ENCODE measurements at places on chromosomes 2 and 18. TPM values are rescaled to one million over a fixed set of nuclear protein-coding genes. Genes with fewer than 3 reads are reported as not detected.

GRCh38 chr2:172234716-172235691 is 132.3 kb upstream of the DLX2 start:
- no peaks in the 10 kb centered on the region for H3K4me1 ChIP-seq
- no peak for DNase-seq
- peak overlapping the region; percentile 50 for H3K4me3 ChIP-seq
- no peaks in the 10 kb centered on the region for H3K27me3 ChIP-seq
- H3K36me3 ChIP-seq = no peaks in the 10 kb centered on the region

- no peaks in the 10 kb centered on the region for H3K27me3 ChIP-seq
- no peak for DNase-seq
- no peaks in the 10 kb centered on the region for H3K36me3 ChIP-seq
Observed at GRCh38 chr2:50547521-50547920, 484.4 kb downstream of the NRXN1 start.

DNA sequence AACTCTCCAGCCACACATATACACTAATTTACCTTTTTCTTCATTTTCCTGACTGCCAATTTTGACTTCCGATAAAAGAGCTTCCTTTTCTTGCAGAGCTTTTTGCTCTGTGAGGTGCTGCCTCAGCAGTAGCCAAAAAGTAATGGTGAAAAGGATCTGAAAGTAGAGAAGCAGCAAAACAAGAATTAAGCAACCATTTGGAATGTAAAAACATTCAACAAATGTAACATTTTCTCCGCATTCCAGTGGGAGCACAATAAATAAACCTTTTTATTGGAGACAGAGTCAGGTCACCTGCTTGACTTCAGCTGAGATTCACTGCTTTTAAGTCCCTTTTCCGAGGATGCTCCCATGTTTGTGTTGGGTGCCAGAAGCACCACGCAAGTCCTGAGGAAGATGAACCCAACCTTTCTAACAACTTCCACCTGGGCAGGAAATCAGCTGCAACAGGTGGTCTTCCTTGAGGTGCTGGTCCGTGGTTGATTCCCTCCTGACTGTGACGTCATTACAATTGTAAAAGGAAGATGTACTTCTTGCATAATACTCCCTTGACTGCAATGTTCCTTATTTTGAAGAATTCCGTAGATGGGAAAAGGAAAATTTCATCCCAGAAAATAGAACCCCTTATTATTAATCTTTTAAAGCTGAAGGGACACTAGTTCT is 265.5 kb downstream of the NAPG start:
- H3K27me3 ChIP-seq = no peaks in the 10 kb centered on the region
- H3K27ac ChIP-seq = no peak overlapping the region
- H3K36me3 ChIP-seq = no peaks in the 10 kb centered on the region
- H3K4me3 ChIP-seq = no peak overlapping the region
- no peaks in the 10 kb centered on the region for H3K4me1 ChIP-seq

ACADL gene
- total RNA-seq = 18.5 TPM

DNA sequence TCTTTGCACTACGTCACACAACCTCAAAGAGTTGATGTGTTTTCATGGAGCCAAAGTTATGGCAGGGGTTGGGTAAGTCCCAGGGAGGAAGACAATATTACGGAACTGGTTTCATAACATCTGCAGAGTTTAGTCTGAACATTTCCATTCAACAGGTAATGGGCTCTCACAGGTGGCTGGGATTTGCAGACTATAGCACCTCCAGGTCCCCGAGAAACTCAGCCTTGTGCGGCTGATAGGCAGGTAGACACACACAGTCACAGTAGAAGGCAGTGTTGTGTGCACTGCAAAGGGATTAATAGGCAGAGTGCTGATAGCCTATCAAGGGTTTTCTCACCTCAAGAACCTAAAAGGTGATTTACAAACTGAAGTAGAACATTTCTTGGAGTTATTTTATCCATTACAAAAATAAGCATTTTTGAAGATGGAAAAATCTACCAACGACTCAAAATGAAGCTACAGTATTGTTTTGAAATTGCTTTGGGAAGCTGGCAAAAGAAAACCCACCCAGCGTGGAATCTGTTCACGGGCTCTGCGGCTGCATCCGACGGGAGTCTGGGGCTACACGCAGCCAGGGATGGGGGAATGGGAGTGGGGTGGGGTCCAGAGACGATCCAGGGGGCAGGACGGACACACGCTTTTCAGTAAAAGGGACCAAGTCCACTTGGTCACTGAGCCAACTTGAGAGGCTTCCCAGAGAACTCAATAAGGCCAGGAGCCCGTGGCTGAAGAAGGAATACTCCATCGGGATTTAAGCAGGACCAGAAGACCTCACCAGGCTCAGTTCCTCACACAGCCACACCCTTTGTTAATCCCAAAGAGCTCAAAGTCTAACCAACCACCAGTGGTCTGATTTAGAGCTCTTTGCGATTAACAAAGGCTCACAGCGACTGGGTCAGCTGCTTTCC is 82.9 kb downstream of the CHRNA1 start:
- no peaks in the 10 kb centered on the region for H3K27me3 ChIP-seq
- H3K36me3 ChIP-seq = no peaks in the 10 kb centered on the region
- H3K4me3 ChIP-seq = peak overlapping the region; percentile 83
- no peak for DNase-seq

DNA sequence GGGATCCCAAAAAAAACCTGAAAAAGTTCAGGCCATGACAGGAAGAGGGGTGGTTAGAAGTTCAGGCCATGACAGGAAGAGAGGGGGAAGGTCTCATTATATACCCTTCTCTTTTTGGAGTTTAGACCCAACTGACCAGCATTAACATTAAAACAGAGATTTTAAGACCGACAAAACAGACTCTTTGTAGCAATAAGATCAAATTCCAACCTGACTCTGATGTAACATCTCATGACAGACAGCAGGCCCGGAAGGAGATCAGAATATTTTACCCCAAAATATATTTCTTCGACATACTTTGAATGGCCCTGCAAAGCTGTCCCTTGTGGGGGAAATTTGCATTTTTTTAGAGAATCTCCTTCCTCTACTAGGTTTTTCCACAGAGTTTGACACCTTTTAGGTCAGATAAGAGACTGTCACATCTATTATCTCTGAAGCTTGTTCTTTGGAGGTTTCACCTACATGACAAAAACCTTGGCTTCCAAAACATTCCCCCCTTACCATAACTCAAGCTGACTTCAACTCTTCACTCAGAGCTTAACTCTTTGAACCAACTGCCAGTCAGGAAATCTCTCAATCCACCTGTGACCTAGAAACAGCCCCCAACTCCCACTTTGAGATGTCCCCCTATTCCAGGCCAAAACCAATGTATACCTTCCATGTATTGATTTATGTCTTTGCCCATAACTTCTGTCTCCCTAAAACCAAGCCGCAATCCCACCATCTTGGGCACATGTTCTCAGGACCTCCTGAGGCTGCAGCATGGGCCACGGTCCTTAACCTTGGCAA is 51.0 kb upstream of the B3GNT2 start:
- H3K4me3 ChIP-seq = no peak overlapping the region

DNA sequence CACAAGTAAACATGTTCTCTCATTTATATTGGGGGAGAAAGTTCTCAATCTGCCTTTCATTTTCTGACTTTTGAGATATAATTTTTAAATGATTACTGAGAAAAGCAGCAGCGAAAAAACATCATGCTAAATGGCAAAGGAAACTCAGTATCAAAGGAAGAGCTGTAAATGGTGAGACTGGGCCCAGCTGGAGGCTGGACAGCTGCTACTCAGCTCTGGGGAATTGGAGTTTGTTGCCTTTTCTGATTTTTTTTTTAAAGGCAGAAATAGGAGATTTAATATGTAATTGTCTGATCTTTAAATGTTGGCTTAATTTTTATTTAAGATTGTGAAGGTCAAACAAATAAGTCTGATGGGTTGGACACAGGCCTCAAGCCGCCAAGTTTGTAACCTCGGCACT is 137.1 kb upstream of the TACR1 start:
- H3K4me1 ChIP-seq = no peaks in the 10 kb centered on the region
- no peaks in the 10 kb centered on the region for H3K36me3 ChIP-seq
- no peak overlapping the region for H3K4me3 ChIP-seq
- H3K27me3 ChIP-seq = no peaks in the 10 kb centered on the region
- no peak for DNase-seq

PIEZO2 gene
- total RNA-seq = 3.1 TPM

DNA sequence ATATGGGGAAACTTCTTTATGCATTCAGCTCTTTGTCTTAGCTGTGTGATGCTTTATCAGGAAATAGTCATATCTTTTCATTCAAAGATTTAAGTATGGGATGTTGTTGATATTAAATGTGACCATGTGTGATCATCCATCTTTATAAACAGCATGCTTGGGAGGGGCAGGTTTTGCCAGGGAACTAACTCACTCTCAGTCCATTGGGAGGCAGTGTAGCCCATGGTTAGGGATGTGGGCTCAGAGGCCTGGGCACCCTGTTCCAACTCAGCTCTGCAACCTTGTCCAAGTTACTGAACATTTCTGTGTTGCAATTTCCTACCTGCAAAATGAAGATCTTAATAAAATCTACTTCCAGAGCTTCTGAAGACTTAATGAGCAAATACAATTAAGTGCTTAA is 92.0 kb upstream of the BCL2L11 start:
- no peak for DNase-seq
- no peaks in the 10 kb centered on the region for H3K27me3 ChIP-seq
- no peaks in the 10 kb centered on the region for H3K36me3 ChIP-seq
- no peaks in the 10 kb centered on the region for H3K4me1 ChIP-seq
- H3K27ac ChIP-seq = no peak overlapping the region
- no peak overlapping the region for H3K4me3 ChIP-seq

SKOR2 gene
- not detected for total RNA-seq

- no peak overlapping the region for H3K27ac ChIP-seq
- H3K4me1 ChIP-seq = no peaks in the 10 kb centered on the region
- H3K36me3 ChIP-seq = no peaks in the 10 kb centered on the region
- no peak for DNase-seq
Observed at GRCh38 chr2:98717621-98718020, 13.3 kb downstream of the MGAT4A start.

WDR12 gene
- 2.1 TPM for total RNA-seq

INHBB gene
- 8.1 TPM for total RNA-seq

DCC gene
- total RNA-seq = not detected

- no peaks in the 10 kb centered on the region for H3K36me3 ChIP-seq
- H3K27me3 ChIP-seq = no peaks in the 10 kb centered on the region
- no peak overlapping the region for H3K4me3 ChIP-seq
- H3K4me1 ChIP-seq = no peaks in the 10 kb centered on the region
- H3K27ac ChIP-seq = no peak overlapping the region
Observed at GRCh38 chr18:79847606-79848293, 50.0 kb downstream of the KCNG2 start.

- peaks cover 2% of the 10 kb centered on the region for H3K4me1 ChIP-seq
- no peak overlapping the region for H3K27ac ChIP-seq
- no peak overlapping the region for H3K4me3 ChIP-seq
- no peak for DNase-seq
- H3K36me3 ChIP-seq = no peaks in the 10 kb centered on the region
Observed at GRCh38 chr18:61832858-61833257, 59.9 kb downstream of the RNF152 start.
